ENCODE measurements at places on chromosomes 7 and 10. TPM values are rescaled to one million over a fixed set of nuclear protein-coding genes. Genes with fewer than 3 reads are reported as not detected.

The RGS10 gene
- total RNA-seq = 42.4 TPM

DNA sequence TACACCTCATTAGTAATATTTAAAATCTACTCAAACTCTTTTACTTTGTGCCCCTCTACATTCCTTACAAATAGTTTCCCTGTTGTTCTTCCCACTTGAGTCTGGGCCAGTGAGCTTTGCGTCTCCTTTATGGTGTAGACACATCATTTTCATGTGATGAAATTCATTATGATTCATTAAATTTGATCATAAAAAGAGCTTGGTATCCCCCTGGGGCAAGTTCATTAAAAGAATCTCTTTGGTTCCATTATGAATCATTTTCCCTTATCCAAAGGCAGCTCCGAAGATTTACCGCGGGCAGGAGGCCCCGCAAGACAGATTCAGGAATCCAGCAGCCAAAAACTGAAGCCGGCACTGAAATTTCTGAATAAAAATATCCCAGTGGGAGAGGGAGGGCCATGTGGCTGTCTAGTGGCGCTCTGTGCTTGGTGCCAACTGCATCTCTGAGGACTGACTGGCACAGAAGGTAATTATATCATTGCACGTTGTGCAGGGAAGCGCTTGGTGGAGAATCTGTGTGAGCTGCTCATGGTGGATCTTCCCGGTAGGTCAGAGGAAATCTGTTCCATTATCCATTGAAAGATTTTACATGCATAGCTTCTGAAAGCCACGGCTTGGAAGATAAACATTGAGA is 151.4 kb upstream of the PITRM1 start:
- peak; percentile 58 for DNase-seq

- DNase-seq = no peak
Observed at GRCh38 chr10:14659626-14660196, 115.0 kb downstream of the FAM107B start.

The TMEM176A gene
- not detected for total RNA-seq

The NANOS1 gene
- total RNA-seq = 2.7 TPM

GRCh38 chr7:19079066-19079465 is 38.4 kb downstream of the TWIST1 start:
- peak; percentile 22 for DNase-seq

The FBH1 gene
- 61.4 TPM for total RNA-seq

The GCC1 gene
- total RNA-seq = 27.7 TPM

The ZPBP gene
- not detected for total RNA-seq

DNA sequence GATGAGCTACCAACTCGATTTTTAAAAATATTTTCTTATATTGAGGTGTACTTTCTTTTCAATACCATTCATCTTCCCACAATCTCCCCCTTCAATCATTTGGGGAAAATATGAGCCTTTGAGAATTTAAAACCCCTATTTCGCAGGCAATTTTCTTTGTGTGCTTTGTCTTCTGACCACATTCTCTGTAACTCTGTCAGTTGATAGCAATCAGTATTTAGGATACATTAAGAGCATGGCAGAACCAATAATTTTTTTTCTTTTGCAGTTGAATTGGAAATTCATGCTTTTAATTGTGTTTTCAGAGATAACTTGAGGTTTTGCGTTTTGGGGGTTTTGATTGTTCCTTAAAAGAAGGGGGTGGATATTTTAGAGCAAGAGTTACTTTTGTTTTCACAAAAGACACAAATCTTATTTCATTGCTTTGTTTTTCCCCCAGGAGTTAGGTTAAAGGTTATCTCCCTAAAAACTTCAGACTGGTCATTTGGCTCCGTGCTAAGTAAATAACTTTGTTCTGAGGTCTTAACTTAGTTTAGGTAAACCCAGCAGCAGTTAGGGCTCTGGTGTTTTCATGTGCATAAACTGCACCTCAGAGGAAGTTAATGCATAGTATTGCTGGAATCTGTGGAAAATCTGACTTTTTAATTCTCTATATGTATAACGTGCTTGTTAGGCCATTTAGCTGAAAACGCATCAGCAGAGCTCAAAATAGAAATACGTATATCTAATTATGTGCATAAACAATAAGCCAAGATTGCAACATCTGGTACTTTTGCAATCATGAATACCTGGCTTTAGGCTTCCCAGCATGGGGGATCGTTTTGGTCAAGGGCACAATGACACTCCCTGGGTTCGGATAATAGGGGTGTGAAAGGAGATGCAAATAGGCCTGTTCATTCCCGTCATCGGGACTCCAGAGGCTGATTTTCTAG is 676.4 kb upstream of the ANKRD30A start:
- DNase-seq = peak; percentile 22
